ENCODE measurements at places on chromosomes 12 and 14. TPM values are rescaled to one million over a fixed set of nuclear protein-coding genes. Genes with fewer than 3 reads are reported as not detected.

- no peak for DNase-seq
These were observed 636.1 kb downstream of the KCNH5 start for GRCh38 chr14:62409169-62409568.

DNA sequence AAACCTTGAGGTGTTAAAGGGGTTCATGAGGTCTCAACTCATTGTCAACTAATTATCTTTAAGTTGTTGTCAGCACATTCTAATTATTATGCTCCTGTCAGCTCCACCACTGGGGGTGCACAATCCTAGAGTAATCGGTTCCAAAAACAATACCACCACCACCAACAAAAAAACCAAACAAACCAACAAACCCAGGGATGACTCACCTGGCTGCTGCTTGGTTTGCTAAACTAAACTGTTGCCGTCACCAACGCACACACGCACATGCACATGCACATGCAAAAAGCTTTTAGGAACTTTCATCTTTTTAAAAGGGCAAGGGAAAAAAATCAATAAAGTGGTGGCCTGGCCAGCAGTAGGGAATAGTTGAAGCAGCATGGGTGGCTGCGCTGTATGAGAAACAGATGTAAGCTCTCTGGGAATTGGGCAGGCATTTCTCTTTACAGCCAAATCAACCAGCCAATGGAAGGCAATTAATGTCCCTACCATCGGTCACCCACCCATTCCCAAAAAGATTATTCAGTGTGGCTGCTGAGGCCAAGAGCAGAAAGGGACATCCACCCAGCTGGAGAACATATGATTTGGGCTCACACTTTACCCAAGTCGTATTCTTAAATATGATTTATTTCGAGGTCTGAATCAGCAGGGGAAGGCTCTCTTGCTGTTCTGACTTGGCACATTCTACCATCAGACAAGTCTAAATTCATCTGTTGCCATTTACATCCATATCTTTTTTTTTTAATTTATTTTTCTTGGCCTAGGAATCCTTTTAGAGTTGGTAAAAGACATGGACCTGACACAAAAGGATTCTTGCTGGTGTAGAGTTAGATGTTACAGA lies 20.0 kb downstream of the TMEM30B start:
- DNase-seq, result peak; percentile 44

DNA sequence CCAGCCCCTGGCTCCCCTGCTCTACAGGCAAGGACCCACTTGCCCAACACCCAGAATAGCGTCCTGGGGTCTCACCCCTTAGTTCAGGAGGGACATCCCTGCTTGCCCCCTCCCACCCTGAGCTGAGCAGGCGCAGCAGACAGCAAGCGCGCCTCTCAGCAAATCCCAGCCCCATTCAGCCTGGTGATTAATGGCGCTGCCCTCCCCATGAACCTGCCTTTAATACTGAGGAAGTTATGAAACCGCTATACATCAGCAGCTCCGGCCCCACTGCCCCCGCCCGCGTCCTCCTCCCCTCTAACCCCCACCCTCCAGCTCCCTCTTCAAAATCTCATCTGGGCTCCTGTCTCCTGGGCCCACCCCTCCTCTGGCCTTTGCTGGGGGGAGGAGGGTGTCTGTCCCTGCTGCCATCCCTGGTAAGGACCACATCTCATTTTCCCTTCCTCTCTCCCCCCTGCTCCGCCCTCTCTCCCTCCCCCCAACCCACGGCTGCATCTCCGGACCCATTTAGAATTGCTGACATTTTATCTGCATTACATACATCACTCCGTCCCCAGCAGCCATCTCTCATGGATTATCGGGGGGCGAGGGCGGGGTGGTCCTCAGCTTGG lies 7.1 kb upstream of the SMUG1 start:
- DNase-seq, result no peak

DNA sequence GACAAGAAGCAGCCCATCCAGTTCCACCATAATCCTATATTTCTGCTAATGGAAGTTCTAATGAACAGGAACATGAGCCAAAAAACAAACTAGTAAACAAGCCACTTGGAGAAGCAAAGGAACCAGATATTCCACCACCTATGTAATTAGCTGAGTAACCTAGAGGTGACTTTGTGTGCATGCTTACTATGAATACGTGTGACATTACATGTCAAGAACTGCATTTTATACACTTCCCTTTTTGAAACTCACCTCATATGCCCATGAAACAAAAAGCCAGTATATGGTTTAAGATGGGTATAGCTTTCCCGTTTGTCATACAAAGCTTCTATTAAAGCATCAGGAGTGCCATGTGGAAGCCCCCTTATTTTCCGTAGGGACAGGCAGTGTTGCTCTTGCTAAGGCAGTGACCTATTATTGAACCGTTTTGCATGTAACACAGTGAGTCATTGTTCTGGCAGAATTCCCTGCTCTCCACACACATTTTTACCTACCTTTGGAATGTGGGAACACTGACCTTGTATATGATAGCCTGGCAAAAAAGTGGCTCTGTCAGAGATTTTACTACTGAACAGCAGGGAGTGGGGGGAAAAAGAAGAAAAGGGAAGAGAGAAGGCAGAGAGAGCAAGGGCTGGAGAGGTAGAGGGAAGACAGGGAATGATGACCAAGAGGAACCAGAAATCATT lies 34.8 kb upstream of the FRMD6 start:
- DNase-seq, result peak; percentile 55

DNA sequence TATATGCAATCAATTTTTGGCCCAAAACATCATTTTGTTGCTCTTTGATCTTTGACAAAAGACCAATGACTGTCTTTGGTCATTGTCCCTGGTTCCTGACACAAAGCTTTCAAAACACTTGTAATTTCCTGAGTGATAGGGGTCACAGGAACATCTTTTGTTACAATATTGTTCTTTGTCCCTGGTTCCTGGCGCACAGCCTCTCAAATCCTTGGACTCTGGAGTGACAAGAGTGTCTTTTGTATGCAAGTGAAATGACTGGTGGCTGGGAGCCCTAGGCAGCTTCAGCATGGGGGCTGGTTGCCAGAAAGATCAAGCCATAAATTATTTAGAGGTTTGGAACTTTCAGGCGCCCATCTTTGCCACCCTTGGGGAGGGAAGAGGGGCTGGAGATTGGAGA lies 53.9 kb downstream of the DNAH10 start:
- no peak for DNase-seq

DNA sequence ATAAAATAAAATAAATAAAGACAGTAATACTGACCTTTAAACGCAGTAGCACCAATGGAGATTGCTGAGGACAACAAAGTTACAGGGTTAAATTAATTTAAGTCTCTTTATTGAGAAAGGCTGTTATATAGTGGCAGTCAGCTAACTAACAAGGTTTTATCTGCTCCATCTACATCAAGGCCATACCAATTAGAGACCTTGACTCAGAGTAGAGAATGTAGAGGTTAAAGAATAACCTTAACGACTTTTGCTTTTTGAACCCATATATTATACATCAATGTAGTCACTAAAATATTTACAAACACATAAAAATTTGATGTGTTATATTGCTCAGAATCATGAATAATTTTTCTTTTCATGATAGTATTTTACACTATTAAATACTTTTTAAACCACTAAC lies 21.6 kb downstream of the OSBPL8 start:
- DNase-seq, result no peak

DNA sequence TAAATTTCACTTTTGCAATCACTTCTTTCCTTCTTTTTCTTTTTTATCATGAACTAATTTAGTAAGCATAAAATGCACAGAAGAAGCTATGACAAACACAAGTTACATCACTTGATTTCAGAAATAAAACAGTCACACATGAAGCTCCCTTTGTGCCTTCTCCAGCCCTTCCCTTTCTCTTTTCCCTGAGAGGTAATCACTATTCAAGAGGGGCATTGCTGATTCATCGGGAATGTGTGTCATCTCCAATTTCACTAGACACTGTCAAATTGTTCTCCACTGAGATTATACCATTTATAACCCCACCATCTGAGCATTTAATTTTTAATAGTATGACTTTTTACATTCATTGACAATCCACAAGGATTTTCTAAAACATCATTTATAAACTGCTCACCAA lies 91.6 kb upstream of the PTPRQ start:
- no peak for DNase-seq

Gene CFAP251
- total RNA-seq, result 7.0 TPM

- no peak for DNase-seq
These were observed 15.6 kb downstream of the LGR5 start for GRCh38 chr12:71455028-71455737.

DNA sequence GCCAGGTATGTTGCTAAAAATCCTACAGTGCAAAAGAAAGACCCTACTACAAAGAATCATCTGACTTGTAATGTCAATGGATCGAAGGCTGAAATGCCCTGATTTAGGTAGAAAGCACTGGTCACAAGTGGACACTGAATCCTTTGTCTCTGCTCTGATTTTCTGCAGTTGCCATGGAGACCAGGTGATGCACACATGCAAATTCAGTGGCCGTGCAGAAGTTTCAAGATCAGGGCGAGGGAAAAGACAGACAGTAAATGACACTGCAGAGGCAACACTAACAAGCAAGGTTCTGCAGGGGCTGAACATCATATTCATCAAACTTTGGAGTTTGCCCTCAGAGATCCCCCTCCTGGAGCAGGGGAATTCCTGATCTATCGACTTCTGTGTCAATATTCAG lies 370.3 kb upstream of the TMEM132C start:
- DNase-seq, result no peak

DNA sequence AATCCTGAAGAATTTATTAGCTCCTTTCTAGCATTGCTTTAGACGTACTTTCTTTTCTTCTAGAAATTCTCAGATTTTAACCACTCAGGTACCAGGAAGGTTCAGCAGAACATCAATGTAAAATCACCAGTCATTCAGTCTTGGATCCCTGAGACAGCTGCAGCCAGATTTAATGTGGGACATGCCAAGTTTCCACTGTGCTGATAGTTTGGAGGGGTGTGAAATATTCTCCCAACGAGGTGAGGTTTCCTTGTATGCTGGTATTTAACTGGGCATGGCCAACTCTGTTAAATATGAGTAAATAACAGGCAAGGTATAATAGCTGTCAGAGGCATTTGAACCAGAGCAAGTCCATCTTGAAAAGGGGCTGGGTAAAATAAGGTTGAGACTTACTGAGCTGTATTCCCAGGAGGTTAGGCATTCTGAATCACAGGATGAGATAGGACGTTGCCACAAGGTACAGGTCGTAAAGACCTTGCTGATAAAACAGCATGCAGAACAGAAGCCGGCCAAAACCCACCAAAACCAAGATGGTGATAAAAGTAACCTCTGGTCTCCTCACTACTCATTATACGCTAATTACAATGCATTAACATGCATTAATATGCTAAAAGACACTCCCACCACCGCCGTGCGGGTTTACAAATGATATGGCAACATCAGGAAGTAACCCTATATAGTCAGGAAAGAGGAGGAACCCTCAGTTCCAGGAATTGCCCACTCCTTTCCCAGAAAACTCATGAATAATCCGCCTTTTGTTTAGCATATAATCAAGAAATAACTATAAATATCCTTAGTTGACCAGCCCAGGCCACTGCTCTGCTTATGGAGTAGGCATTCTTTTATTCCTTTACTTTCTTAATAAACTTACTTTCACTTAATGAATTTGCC lies 75.2 kb upstream of the RASSF8 start:
- DNase-seq, result no peak

Gene INHBE
- not detected for total RNA-seq

- no peak for DNase-seq
These were observed 63.3 kb downstream of the EP400 start for GRCh38 chr12:132012919-132013568.

- no peak for DNase-seq
These were observed 720.8 kb upstream of the FLRT2 start for GRCh38 chr14:84809158-84809557.

- no peak for DNase-seq
These were observed 56.2 kb upstream of the DDHD1 start for GRCh38 chr14:53209370-53209769.

Gene MLXIP
- total RNA-seq, result 84.0 TPM

GRCh38 chr14:70886421-70887206 lies 20.6 kb upstream of the PCNX1 start:
- no peak for DNase-seq

GRCh38 chr12:72219937-72220336 lies 52.2 kb upstream of the TRHDE start:
- DNase-seq, result no peak

Gene AKAP3
- 8.2 TPM for total RNA-seq

- DNase-seq, result no peak
These were observed 41.6 kb downstream of the RCOR1 start for GRCh38 chr14:102633906-102634595.

Gene TMEM233
- total RNA-seq, result under 0.01 TPM

All from body of pancreas (tissue), 4 donors.